Activated naive CD8-positive, alpha-beta T cell treated with anti-CD3 and anti-CD28 coated beads for 36 hours (primary cell): ENCODE measurements at places on chromosomes 11 and 22.

GRCh38 chr22:33688903-33689302, 231.4 kb downstream of the LARGE1 start:
- peaks cover 3% of the 10 kb centered on the region for H3K27me3 ChIP-seq
- no peak for DNase-seq
- H3K27ac ChIP-seq = no peak overlapping the region
- H3K4me1 ChIP-seq = no peaks in the 10 kb centered on the region

- peak; percentile 93 for DNase-seq
- peak within 1 kb of the TSS; percentile 92 for H3K4me3 ChIP-seq
- peaks cover 38% of the 10 kb centered on the region for H3K36me3 ChIP-seq
- H3K27me3 ChIP-seq = no peaks in the 10 kb centered on the region
These were observed at the start of gene XBP1 for GRCh38 chr22:28800308-28801041. Gene XBP1, minus strand, starts transcription at chr22:28800569.

- H3K4me1 ChIP-seq = no peaks in the 10 kb centered on the region
- DNase-seq = no peak
- H3K4me3 ChIP-seq = no peak overlapping the region
- H3K27me3 ChIP-seq = no peaks in the 10 kb centered on the region
These were observed 357.6 kb downstream of the SHANK2 start for GRCh38 chr11:70894566-70895365.

- peaks cover 4% of the 10 kb centered on the region for H3K4me1 ChIP-seq
- H3K27ac ChIP-seq = no peak overlapping the region
- no peaks in the 10 kb centered on the region for H3K27me3 ChIP-seq
- peaks cover 15% of the 10 kb centered on the region for H3K36me3 ChIP-seq
- no peak for DNase-seq
These were observed 107.7 kb downstream of the ELP4 start for GRCh38 chr11:31617246-31617645.
